ENCODE measurements at places on chromosomes 5 and 9.

GRCh38 chr9:36141288-36141687 lies 4.8 kb downstream of the GLIPR2 start:
- DNase-seq, result no peak

- no peak for DNase-seq
Observed at GRCh38 chr5:124951661-124952060, 205.2 kb upstream of the ZNF608 start.

DNA sequence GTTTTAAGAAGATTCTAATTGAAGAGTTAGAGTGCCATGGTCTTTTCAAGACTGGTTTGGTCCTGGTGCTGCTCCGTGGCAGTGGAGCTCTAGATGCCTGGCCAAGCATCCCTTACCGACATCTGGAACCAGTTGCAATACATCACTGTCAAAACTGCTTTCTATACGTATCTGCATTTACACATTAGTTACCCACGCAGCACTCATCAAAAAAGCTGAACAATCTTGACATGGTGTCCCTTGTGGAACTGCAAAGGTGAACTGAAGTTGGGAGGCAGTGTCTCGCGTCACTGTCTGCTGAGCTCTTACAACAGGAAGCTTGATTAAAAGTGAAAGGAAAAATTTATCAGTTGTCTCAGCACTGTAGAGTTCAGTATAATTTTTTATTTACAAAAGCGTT lies 82.6 kb downstream of the PBX3 start:
- DNase-seq, result peak; percentile 23

DNA sequence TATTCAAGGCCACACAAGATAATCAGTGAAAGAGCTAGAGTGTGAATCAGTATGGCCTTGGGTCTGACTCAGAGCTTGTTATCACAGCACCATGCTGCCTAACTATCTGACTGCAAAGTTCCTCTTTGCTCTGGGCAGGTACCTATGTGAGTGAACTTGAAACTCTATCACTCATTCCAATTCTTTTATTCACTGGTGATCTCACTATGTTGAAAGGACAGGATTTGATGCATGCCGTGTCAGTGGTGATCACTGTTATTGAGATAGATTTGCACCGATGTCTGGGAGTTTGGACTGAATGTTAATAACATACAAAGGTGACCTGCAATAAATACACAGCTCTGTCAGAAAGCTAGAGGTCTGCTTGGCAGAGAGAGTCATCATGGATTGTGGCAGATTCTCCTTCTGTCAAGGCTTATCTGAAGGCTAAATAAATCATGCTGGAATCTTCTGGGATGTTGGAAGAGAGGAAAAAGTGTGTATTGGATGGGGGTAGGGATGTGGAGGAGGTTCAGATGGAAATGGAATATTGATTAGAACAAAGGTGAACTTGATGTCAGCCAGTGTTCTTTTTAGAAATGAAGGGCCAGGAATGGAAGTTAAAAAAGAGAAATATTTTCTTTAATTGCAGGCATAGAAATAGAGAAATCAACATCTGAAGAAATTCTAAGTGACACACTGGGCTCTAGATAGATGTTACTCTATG lies 91.8 kb upstream of the TNC start:
- DNase-seq, result peak; percentile 7

GRCh38 chr5:44935262-44935661 lies 126.5 kb downstream of the MRPS30 start:
- DNase-seq, result no peak

- DNase-seq, result no peak
Observed at GRCh38 chr5:77400645-77401044, 91.5 kb downstream of the WDR41 start.

DNA sequence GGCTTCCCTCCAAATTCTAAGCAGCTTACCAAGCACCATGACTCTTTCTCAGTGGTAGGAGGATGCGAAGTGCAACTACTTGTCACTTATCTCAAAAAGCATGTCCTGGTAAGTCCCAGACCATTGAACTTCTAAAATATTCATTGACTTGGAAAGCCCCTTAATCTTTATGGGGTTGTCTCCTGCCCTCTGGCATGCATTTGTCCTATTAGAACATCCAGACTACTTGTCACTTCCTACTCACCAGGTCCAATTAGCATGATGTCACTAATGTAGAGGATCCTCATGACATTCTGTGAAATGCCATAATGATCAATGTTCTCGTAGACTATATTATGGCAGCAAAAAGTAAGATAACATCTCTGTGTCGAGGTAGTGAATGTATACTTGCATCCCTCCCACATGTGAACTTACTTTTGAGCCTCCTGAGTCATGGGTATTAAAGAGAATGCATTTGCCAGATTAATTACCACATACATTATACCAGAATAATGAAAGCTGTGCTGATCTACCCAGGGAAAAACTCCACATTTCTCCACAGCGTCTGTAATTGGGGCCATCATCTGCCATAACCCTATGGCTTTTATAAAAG lies 63.5 kb upstream of the RAD23B start:
- no peak for DNase-seq

DNA sequence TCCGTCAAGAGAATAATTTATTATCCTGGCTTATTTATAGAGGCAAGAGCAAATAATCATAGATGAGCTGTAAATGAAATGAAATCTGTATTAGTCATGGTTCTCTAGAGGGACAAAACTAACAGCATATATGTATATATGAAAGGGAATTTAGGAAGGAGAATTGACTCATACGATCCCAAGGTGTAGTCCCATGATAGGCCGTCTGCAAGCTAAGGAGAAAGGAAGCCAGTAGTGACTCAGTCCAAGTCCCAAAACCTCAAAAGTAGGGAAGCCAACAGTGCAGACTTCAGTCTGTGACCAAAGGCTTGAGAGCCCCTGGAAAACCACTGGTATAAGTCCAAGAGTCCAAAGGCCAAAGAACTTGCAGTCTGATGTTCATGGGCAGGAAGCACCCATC lies 515.9 kb upstream of the CYLC2 start:
- DNase-seq, result no peak

DNA sequence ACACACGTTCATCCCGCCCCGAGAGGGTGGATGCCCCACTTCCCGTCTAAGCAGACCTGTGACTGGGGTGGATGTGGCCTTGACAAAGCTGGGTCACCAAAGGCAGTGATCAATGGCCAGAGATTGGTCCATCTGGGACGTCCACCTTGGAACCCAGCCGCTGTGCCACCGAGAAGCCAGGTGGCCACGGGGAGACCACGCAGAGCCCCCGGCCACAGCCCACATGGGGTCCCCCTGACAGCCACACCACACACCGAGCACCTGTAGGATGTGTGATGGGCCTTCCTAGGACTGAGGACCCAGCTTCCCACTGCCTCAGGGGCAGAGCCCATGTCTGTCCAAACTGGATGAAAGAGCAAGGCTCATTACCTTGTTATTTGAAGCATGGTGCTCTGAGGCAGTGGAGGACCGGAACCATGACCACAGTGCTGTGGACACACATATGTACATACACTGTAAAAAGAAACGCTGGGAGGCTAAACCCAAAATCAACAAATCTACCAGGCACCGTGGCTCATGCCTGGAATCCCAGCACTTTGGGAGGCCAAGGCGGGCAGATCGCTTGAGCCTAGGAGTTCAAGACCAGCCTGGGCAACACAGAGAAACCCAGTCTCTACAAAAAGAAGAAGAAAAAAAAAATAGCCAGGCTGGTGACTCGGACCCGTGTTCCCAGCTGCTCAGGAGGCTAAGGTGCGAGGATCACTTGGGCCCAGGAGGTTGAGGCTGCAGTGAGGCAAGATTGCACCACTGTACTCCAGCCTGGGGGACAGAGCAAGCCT lies 50.1 kb downstream of the MRPL36 start:
- no peak for DNase-seq

- no peak for DNase-seq
Observed at GRCh38 chr9:107386396-107386795, 103.2 kb downstream of the KLF4 start.

- no peak for DNase-seq
Observed at GRCh38 chr5:72661405-72661804, 154.2 kb upstream of the ZNF366 start.

DNA sequence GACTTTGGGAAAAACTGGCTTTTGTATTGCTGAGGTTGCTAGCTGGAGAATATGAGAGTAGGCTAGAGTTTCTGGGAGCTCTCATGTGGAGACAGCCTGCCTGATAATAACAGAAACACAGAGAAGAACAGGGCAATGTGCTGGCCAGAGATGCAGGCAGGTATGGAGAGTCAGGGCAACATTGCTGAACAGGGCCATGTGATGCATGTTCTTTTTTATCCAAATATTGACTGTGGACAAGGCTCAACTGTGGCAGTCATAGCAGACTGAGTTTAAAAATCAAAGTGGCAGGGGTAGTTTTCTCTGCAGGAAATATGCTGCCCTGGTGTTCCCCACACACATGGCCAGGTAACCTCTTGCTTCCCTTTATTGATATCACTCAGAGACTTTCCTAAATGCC lies 381.1 kb downstream of the RASEF start:
- no peak for DNase-seq

- DNase-seq, result no peak
Observed at GRCh38 chr9:121889990-121890563, 203.0 kb downstream of the TTLL11 start.

DNA sequence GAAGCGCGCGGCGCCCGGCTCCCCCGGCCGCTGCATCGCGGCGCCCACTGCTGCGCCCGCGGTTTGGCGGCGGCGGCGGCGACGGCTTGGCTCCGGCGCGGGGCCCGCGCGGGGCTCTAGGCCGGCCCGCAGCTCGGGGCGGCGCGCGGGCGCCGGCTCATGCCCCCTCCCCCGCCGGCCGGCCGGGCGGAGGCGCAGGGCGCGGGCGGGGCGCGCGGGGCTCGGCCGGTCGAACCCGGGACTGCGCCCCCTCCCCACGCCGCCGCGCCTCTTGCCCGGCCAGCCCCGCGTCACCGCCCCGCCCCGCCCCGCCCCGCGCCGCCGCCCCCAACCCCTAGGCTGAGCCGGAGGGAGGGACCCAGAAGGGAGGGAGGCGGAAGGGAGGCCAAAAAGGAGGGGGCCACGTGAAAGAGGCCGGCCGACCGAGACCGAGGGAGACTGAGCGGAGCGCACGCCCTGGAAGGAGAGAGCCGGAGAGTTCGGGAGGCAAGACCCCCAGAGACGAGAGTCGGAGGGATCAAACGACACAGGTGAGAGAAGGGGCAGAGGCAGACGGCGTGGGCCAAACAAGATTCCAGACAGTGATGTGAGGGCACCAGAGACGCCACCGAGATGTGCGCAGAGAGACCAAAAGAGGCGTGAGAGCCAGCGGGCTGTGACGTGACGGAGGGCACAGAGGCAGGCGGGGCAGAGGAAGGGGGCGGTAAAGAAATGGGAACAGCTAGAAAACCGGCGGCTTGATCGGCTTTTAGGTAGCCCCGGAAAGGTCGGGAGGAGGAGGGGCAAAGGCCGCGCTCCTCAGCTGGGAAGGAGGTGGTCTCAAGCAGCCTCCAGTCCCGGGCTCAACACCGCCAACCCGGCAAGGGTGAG lies at the start of gene BARX1:
BARX1 (minus strand) TSS at position 245 of the 870 bp plus-strand sequence; CDS start at position 36, 209 bp downstream.
- DNase-seq, result peak; percentile 21

GRCh38 chr5:29016067-29016466 lies 1977.7 kb upstream of the CDH9 start:
- no peak for DNase-seq

- no peak for DNase-seq
Observed at GRCh38 chr5:141094481-141095262, at the start of gene PCDHB2. Gene PCDHB2 (plus strand): TSS chr5:141094615. CDS start chr5:141094791, 176 bp downstream.

GRCh38 chr5:67581203-67581602 lies 384.6 kb upstream of the CD180 start:
- DNase-seq, result no peak

GRCh38 chr5:78984439-78985115 lies 533 bp downstream of the ARSB start:
- peak; percentile 65 for DNase-seq

DNA sequence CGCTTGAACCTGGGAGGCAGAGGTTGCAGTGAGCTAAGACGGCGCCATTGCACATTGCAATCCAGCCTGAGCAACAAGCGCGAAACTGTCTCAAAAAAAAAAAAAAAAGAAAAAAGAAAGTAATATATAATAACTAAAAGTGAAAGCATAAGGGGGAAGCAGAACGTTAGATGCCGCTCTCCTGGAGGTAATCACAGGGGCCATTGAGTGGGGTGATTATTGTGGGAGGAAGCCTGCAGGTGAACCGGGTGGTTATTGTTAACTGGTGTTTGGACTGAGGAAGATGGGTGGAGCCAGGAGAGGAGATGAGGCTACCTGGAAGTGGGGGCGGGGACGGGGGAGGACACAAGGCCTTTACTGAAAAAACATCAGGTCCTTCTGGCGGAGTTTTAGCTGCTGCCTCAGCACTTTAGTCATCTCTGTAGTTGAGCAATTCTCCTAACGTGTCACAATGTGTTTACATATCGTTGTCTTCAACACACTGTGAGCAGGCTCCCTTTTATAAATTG lies 5.3 kb upstream of the TJP2 start:
- no peak for DNase-seq

DNA sequence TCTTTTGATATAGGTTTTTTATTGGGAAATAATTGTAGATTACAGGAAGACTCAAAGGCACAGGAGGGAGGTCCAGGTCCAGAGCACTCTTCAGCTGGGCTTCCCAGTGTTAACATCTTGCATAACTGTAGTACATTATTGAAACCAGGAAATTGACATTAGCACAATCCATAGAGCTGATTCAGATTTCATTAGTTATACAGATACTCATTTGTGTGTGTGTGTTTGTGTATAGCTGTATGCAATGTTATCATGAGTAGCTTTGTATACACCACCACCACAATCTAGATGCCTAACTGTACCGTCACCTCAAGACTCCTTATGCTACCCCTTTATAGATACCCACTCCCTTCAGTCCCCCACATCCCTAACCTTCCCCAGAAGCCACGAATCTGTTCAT lies 47.9 kb downstream of the SLC36A1 start:
- no peak for DNase-seq

DNA sequence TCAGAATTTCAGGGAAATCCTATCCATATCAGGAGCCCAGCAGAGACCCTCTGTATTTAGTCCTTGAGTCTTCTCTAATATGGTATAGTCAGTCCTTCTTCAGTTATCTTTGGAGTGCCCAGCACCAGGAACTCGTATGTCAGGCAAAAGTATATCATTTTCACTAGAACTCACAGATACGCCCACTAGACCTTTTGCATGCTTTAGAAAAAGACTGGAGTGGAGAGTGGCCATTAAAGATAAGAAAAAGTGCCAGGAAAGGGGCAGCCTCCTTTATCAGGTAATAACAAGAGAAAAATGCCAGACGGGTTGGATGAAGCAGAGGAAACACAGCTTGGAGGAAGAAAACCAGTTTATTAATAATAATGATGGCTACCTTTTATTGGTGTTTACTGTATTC lies 63.5 kb downstream of the GPR21 start:
- DNase-seq, result no peak

DNA sequence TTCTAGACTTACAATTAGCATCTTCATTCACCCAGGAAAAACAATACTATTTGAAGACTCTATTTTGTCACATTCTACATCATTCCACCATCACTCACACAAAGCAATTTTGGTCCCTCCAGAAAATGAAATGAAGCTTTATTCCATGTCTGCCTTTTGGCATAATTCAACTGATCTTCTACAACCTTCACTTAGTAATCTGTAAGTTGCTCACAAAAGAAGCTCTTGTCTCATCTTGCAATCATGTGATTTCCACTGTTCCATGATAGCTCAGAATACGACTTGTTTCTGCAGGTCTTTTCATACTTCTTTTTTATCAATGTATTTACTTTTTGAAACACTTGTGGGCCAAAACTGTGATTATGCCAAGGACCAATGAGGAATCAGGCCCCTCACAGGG lies 261.9 kb upstream of the NR4A3 start:
- DNase-seq, result no peak
